Thyroid gland (tissue), 4 donors: ENCODE measurements at places on chromosomes 4 and X. TPM values are rescaled to one million over a fixed set of nuclear protein-coding genes. Genes with fewer than 3 reads are reported as not detected.

Gene GAGE12J
- not detected for total RNA-seq

Gene FGFBP1
- not detected for total RNA-seq

Gene ADAM29
- not detected for total RNA-seq

GRCh38 chr4:167722487-167722808 lies 369.9 kb upstream of the ANXA10 start:
- H3K4me3 ChIP-seq = no peak overlapping the region
- H3K27ac ChIP-seq = no peak overlapping the region
- DNase-seq = no peak

Gene POLN
- total RNA-seq = 2.8 TPM

Gene KCNIP4
- 5.7 TPM for total RNA-seq
